ENCODE measurements at places on chromosomes 5 and 9.

- DNase-seq, result no peak
Measured at GRCh38 chr9:89712283-89712682, 107.5 kb downstream of the GADD45G start.

DNA sequence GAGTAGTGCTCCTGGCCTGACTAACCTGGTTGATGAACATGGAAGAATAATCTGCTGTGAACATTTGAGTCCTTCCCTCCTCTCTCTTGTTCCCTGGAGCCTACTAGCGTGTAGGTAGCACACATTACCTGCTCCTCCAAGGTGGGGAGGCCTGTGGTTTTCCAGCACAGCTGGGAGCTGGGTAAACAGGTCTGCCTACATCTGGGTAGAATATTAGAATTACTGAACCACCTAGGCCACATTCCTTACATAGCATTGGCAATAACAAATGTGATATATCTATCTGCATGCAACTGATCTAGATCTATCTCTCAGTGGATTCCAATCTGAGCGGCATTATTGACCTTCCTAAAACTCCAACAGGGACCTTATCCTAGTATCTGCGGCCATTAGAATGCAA lies 151.0 kb upstream of the ZNF366 start:
- DNase-seq, result no peak

DNA sequence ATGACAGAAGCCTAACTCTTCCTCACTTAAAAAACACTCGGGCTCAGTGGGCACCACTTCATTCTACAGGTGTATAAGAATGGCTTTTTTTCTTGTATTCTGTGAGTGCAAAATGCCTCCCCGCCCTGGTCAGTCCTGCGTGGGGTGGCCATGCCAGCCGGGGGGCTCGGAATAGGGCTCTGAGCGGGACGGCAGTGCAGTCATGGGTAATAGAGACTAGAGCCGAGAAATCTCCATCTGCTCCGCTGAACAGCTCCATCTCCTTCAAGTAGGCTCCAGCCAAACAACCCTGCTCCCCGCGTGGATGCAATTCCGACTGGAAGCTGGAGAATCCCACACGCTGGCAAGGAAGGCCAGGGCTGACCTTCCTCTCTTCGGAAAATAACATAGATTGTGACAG lies 317.0 kb upstream of the IRX4 start:
- no peak for DNase-seq

DNA sequence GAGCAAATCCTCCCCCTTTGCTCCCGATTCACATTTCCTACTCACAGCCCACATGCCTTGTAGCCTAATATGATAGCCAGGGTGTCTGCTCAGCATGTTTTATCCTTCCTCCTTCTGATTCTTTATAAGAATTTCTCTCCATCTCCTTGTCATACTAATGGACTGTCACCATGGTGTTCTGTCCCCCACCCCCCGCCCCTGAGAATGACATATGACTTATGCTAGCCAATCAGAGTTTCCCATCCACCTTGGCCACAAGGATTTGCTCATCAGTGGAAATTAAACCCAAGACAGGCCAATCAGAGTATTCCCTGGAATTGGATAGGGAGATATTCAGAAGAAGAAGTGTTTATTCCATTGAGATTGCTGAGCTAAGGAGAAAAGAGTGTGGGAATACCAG lies 16.0 kb downstream of the ABLIM3 start:
- DNase-seq, result no peak

DNA sequence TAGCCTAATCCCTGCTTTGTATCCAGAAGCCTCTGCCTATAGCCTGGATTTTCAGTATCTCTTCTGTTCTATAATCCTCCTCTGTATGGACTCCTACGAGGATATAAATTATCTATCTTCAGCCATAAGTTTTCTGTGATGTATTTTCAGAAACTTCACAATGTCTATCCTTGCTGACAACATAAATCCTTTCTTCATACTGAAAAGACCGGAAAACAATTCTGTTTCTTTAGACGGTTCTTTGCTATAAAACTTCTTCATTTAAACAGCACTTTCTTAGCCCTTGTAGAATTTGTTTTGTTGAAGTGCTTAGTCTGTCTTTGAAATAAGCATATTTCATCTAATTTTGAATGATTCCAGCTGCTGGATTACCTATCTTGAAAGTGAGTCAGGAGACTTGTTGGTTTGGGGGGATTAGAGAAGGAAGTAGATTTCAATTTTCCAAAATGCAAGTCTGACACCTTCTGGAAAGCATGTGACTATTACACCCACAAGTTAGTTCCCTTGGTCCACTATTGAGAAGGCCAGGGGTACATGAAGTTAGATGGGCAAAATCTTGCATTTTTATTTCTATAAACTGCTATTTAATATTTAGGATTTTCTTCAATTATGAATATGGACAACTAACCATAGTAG lies 96.3 kb upstream of the RANBP3L start:
- no peak for DNase-seq

GRCh38 chr9:27468000-27468399 lies 56.1 kb upstream of the IFNK start:
- no peak for DNase-seq

GRCh38 chr9:83715221-83715620 lies 7.5 kb upstream of the UBQLN1 start:
- no peak for DNase-seq

DNA sequence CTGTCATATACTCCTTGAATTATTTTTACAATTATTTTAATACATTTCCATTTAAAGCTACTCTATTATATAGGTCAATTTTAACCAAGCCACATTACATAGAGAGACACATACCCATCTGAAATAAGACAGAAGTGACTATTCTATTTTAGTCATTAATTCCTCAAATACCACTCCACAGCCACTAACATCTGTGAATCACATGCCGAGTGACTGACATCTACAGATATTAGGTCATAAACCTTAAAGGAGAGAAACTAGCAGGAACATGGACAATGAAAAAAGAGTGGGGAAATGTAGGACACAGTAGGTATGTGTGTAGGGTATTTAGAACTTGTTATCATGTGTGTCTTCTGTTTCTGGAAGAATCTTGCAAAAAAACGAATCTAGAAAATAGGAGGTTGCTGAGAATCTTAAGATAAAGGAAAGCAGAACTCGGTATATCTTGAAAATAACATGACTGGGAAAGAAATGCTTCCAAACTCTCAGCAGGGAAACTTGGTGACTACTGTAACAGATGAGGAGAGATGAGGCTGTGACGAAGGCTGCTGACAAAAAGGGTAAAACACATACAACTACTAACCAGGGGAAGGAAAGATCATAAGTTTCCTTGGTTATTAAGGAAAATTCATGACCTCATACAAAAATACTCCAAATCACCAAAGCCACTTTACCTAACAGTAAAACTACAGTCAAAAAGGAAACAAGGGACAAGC lies 84.6 kb downstream of the PLPP1 start:
- DNase-seq, result no peak

DNA sequence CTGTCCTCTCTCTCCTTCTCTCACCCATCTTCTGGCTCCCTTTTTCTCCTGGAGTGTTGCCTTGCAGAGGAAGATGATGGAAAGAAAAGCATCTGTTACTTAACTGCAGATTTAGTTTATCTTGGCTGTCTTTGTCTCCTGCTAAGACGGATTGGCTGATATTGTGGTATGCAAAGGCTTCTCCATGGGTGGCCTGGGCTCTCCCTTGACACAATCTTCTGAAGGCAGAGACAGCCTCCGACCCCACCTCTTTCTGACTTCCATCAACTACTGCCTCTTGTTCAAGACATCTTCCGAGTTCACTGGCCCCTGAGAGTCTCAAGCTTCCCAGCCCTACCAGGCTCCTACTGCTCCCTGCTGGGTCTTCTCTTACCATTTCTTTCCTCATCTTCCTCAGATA lies 403.7 kb downstream of the LRRC70 start:
- DNase-seq, result no peak

DNA sequence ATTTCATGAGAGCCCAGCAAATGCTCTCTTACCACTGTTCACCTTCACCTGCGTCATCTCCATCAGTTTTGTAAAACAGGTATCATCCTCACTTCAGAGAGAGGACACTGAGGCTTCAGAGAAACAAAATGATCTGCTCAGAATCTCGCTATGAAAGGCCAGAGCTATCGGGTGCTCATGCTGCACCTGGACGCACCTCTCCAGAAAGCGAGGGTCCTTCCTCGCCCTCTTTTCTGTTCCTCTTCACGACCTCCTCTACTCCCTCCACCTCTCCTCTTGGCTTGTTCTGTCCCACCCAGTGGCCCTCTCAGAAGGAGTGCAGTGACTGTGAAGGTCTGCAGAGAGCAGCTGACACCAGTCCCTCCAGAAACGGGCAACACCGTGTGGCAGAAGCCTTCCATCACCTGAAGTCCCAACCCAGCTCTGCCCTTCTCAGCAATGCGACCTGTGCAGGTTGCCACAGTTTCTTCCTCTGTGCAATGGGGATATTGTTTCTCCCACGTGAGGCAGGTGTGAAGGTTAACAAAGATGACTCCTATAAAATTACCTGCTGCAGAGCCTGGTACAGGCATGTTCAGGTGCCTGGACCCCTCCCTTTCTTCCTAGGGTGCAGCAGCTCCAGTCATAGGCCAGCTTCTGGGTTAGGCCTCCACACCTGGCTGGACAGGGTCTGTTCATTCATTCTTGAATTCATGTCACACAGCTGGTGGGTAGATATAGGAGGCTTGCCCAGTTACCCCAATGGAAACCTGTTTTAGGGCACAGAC lies 45.3 kb upstream of the ANGPTL2 start:
- no peak for DNase-seq

GRCh38 chr9:132846918-132847515 lies 31.1 kb downstream of the AK8 start:
- no peak for DNase-seq

DNA sequence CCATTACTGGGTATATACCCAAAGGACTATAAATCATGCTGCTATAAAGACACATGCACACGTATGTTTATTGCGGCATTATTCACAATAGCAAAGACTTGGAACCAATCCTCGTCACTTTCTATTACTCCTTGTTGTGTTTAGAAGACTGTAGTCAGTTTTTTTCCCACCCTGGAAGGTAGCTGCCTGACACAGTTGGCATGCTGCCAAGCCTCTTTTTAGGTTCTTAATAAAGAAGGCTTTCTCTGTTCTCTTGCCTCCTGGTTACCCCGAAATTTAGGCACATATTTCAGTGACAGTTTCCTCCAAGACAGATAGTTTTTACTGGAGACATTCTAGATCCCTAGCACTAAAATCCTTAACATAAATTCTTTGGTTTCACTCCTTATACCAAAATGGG lies 205.4 kb upstream of the PCSK5 start:
- DNase-seq, result no peak

GRCh38 chr9:115998666-115999065 lies 154.9 kb upstream of the PAPPA start:
- DNase-seq, result no peak

- no peak for DNase-seq
Measured at GRCh38 chr9:17191082-17191481, 56.2 kb downstream of the CNTLN start.

DNA sequence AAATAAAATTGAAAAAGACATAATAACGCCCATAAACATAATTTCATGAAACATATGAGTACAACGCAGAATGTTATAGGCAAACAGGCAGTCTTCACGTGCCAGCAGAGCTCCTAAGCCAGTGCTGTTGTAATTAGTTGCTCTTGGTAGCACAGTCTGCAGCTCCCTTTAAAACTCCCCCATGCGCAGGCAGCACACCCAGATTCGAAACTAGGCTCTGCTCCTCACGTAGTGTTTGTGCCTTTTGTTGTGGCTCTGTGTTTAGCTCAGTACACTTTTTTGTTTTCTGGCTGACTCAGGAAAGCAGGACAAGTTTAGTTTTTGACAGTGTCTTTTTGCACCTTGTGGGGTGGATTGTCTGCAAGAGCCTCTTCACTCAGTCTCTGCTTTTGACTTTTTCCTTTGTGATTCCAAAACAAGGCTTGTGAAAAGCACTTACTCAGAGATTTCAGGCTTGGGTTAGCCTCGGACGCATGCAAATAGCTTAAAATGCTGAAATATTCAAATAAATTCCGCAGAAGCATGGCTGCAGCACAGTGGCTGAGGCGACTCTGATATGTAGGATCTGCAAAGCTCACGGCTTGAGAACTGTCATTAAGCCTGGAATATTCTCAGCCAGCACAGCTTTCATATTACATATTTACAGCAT lies 113.6 kb downstream of the IRX1 start:
- no peak for DNase-seq

- no peak for DNase-seq
Measured at GRCh38 chr5:471750-472058, 28.7 kb downstream of the EXOC3 start.

- no peak for DNase-seq
Measured at GRCh38 chr5:147169399-147169798, 65.4 kb upstream of the STK32A start.

DNA sequence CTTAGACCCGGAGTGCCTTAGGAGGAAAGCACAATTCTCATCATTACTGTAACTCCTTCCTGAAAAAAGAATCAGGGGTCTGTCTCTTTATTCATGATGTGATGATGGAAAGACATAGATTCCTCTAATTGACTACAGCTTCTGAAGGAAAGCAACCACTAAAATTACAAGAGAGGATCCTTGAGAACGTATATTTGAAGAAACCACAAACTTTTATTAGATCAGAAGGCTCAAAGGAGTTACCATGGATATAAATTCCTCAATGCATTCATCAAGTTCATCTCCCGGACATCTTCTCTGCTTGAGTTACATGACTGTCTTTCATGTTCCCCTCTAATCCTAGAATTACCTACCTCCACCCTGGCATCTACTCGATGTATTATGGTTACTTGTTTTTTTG lies 104.1 kb upstream of the PAPPA start:
- DNase-seq, result no peak

DNA sequence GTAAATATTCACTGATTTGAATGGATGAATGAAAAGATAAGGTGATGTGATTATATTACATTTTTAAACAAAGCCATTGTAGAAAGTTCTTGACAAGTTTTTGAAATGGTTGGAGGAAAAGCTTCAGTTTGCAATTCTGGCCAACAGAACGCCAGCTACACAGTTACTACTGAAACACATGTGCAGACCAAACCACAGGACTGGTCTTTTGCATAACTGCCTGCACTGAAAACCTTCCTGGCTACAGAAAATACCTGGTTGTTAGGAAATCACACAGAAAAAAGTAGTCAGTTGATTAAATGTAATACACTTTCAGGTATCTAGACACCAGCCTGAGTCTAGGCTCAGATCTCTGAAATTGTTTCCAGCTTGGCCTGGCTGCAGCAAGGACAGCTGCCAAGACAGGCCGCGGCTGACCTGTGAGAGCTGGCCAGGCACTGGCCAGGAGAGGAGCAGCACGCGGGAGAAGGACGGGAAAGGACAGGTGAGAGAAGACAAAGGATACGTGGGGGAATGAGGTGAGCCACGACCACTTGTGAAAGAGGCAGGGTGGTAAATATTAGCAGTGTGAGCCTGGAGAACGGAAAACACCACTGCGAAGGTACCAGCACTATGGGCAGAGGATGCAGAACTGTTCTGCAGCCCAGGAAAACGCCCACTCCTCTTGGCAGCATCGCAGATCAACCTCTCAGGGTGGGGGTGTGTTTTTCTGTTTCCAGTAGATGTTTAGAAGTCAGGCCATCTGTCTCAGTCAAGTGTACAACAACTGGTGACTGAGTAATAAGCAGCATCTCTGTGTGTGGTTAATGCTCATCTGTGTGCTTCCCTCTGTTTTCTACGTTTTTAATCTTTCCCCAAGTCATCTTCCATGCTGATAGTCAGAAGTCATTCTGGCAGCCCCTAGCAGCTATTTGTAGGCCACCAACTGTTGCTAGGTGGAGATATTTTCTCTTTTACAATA lies 137.4 kb downstream of the SCAMP1 start:
- DNase-seq, result no peak

Data from stimulated activated CD4-positive, alpha-beta T cell treated with anti-CD3 and anti-CD28 coated beads, Interleukin-15, amount 100 ng/mL, for 1 hour (primary cell).